ENCODE measurements at places on chromosomes 2 and 18.

GRCh38 chr2:32706815-32707579 is 79.1 kb downstream of the TTC27 start:
- no peak for DNase-seq

DNA sequence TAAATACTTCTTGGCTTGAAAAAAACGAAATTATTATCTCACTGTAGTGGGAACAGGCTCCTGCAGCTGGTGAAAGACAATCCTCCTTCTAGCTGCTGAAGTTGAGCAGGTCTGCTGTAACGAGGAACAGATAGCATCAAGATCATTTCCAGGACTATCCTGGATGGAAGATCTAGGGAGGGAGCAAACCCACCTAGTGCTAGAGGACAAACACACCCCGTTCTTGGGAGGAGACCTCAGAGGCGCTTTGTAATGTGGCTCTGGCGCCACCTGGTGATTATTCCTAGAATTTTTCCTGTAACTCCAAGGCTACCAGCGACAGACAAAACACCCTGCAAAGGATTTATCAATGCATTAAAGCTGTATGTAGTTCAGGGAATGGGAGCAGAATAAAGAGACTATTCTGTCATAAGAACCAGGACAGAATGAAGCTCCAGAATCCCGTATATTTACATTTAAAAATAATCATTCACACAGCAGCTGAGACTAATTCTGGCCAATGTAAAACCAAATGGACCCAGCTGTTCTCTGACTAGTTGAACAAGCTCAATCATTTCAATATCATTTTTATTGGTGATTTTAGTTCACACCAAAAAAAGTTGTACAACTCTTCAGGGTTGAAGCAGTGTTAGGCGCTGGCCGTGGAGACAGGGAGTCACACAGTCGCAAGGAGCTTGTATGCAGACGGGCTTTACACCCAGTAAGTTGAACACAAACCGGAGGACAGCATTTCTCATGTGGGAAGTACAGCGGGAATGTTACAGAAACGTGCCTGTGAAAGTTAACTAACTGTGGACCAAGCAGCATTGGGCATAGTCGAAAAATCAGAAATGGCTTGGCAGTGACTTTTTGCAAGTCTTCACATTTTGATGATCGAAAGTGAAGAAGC is 290.3 kb downstream of the TRIB2 start:
- DNase-seq, result peak; percentile 77

- DNase-seq, result no peak
Measured at GRCh38 chr2:53435610-53436009, 332.0 kb upstream of the CHAC2 start.

DNA sequence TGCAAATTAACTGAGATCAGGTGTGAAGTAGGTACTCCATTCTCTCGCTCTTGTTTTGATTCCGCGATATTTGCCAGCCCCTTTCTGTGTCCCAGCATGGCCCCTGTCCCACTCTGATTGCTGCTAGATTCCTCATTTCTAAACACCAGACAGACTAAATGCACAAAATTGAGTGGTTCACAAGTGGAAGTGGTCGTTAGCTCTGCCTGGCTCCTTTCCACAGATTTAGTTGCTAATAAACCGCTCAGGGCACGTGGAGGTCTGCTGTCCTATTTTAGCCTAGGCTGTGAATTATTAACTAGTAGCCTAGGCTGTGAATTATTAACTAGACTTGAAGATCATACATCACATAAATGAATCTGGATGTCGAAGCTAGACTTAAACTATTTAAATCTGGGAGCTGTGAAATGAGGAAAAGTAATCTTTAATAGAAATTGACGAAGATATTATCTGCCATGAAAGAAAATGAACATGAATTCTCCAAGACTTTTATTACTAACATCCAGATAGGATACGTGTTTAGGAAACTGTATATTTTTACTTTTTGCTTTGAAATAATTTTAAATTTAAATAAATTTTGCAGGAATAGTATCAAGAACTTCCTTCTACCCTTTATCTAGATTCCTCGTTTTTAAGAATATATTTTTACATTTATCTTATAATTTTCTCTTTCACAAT is 3.7 kb downstream of the IL1RL2 start:
- no peak for DNase-seq

- DNase-seq, result no peak
Measured at GRCh38 chr18:35071819-35072247, 30.6 kb downstream of the MAPRE2 start.

GRCh38 chr2:52862801-52863200 is 904.8 kb upstream of the CHAC2 start:
- DNase-seq, result no peak

GRCh38 chr2:110219496-110220189 is 7.3 kb upstream of the MTLN start:
- DNase-seq, result no peak

DNA sequence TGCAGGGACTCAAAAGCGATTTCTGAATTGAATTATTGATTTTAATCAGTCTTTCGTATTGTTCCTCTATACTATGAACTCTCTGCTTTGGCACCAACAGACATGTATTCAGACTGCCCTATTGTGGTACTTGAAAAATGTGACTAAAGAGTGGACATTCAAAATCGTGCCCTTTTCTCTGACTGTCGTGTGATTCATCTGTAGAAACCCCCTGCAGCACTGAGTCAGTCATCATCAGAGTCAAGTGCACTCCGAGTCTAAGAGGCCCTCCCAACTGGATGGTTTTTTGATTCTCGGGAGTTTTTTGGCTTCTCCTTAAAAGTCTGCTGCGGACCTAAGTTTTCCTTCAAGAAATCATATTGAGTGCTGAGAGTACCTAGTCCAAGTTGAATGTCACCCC is 96.4 kb upstream of the FOSL2 start:
- peak; percentile 41 for DNase-seq

GRCh38 chr2:200624026-200624425 is 38.2 kb downstream of the AOX1 start:
- no peak for DNase-seq

DNA sequence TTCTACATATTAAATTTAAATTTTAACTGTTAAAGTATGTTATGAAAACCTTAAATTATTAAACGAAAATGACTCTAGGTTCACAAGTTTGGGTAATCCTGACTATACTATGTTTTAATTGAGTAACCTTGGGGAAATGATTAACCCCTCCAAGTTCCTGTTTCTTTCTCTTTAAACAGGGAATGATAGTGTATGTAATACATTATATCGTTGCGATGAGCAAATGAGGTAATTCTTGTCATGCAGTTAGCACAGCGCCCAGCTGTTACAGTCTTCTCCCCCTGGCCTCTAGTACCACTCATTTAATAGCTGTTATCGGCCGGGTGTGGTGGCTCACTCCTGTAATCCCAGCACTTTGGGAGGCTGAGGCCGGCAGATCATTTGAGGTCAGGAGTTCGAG is 80.4 kb downstream of the MTA3 start:
- no peak for DNase-seq

GRCh38 chr2:10661846-10662245 is 27.9 kb downstream of the NOL10 start:
- no peak for DNase-seq

DNA sequence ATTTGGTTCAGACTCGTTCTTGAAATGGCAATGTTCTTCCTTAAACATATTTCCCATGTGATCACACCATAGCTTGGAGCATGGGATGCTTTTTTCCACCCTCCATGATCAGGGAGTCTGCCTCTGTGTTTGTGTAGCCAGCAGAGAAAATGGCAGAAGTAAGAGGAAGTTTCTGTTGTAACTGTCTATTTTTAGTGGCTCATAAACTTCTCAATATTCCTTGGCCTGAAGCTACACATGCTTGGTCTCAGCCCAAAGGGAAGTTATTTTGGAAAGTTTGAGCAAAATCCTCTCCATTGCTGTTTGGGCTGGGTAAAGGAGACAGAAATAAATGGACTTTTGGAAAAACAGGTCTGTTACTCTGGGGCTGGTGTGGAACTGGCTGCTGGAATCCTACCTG is 33.4 kb upstream of the ITGA6 start:
- DNase-seq, result no peak

DNA sequence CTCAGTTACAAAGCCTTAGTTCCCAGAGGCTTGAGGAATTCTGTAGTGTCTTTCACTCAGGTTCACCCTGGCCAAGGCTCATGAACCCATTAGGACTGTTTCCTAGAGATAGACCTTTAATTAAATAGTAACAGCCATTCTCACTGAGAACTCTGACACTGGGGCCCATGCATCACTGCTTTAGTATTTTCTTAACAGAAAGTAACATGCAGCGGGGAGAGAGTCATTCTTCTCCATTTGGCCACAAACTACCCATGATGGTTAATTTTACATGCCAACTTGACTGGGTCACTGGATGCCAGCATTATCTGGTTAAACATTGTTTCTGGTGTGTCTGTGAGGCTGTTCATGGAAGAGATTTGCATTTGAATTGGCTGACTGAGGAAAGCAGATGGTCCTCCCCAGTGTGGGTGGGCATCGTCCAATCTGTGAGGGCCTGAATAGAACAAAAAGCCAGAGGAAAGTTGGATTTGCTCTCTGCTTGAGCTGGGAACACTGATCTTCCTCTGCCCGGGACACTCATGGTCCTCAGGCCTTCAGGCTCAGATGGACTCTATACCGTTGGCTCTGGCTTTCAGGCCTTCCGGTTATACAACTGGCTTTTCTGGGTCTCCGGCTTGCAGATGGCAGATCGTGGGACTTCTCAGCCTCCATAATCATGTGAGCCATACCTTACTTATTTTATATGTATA is 5.6 kb upstream of the CPLX4 start:
- no peak for DNase-seq

DNA sequence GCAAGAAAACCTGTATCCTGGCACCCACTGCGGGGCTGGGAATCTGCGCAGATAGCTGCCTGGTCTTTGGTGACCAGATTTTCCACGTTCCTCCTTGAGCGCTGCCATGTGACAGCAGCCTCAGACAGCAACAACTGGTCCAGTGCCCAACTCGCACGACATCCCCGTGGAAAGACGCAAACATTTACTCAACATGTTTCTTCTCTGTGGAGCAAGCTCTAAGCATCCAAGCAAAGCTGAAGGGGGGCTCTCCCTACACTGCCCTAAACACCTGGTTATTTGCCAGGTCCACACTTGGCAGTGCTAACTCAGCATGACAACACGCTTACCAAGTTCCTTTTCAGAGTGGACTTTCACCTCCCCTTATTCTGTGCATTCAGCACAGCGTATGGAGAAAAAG is 11.3 kb downstream of the ZNF516 start:
- no peak for DNase-seq

DNA sequence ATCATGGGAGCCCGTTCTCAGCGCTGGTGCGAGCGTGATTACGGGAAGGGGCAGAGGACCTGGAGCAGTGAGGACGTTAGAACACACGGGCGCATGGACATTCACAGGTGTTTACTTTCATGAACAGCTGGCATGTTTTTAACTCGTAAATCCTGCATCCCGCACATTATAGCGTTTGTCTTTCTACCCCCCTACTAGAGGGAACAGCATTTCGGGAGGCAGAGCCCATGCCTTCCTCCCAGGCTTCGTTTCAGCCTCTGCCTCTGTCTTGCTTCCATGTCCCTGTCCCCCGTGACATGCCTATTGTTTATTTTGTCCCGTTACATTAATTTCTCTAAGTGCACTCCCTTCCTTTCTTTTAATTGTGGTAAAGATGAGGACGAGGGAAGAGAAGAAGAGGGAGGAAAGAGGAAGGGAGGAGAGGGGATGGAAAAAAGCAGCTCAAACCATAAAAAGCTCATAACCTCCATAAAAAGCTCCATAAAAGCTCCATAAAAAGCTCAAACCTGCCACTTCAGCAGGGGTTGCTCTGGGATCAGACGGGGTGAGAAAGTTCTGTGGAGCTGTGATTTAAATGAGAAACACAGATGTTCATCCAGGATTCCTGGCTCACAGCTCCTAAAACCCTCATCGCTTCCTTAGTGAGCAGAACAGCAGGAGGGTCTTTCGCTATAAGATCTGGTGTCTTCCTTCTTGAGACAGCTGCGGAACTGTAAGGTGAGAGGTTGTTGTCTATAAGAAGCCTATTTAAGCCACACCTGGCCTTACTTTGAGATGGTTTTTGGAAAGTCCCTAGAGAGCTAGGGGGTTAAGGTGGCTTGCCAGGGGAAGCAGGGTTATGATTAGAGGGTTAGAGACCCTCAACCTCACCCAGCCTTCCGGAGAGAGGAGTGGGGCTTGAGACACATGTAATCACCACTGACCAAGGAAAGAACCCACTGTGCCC is 66.6 kb upstream of the SNTG2 start:
- no peak for DNase-seq

DNA sequence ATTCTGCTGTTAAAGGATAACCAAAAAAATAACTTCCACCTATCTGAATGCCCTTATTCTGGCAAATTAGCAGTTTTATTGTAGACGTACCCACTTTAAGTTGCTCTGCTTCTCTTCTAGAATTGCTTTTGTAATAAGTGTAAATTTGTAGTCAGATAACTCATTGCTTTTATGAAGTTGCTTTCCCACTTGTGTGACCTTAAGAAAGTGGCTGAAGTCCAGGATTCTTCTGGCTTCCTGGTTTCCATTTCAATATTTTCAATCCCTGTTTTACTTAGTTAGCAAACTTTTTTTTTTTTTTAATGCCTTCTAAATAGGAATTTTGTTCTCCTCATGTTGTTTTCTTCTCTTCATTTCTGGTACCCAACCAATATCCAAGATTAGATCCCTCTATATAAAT is 59.8 kb downstream of the GLS start:
- DNase-seq, result no peak

DNA sequence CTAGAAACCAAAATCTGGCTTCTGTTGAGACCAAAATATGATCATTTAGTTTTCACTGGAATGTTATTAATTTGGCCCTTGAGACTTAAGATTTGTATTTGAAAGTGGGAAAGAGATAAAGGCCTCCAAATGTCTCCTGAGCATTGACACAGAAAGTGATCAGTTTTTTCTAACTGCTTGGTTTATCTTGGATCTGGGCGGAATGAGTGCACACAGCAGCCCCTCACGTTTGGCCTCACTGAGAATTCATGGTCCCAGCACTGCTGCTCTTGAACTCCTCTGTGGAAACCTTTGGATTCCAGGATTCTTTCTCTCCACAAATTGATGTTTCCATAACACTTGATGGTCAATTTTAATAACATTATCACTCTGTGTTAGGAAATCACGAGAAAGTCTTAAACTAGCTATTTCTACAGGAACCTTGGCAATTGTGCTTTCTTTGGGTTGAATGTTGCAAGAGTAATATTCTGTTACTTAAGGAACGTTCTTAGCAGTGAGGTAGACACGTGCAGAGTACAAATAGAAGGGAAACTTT is 180.3 kb upstream of the BCL2L11 start:
- DNase-seq, result no peak

DNA sequence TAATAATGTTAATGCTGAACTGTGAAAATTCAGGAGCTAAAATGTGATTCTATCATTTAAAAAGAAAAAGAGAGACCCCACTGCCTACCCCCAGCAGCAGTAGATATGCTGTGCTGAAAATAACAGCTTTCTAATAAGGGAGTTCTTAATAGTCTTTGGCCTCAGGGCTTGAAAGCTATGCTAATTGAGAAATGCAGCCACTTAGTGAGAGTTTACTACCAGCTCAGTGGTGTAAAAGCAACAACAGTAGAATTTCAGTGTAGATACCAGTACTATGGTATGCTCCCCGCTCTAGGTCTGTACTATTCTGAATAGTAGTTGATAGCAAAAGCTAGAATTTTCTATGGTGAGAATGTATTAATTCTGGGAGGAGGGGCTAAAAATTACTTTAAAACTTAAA is 303.1 kb upstream of the VWC2L start:
- no peak for DNase-seq
